IMR-90 (cell line): ENCODE measurements at places on chromosomes 2 and 18. TPM values are rescaled to one million over a fixed set of nuclear protein-coding genes. Genes with fewer than 3 reads are reported as not detected.

DNA sequence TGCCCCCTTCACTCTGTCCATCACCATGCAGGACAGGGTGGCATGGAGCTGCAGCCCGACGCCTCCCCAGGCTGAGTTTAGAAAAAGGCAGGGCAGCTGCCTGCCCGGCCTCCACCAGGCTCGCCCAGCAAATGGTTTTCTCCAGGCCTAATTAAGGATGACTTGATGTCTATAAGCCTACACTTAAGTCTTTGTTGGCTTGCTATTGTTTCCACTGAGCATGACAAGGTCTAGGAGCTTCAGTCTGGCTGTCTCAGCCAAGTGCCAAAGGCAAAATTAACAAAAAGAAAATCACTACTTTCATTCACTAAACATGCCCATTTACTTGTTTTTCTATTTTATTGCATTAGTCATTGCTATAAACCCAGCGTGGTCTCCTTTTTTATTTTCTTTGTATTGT is 372.2 kb downstream of the INSIG2 start:
- no peak for DNase-seq

- DNase-seq = no peak
Observed at GRCh38 chr2:98729652-98730051, 1.3 kb downstream of the MGAT4A start.

DNA sequence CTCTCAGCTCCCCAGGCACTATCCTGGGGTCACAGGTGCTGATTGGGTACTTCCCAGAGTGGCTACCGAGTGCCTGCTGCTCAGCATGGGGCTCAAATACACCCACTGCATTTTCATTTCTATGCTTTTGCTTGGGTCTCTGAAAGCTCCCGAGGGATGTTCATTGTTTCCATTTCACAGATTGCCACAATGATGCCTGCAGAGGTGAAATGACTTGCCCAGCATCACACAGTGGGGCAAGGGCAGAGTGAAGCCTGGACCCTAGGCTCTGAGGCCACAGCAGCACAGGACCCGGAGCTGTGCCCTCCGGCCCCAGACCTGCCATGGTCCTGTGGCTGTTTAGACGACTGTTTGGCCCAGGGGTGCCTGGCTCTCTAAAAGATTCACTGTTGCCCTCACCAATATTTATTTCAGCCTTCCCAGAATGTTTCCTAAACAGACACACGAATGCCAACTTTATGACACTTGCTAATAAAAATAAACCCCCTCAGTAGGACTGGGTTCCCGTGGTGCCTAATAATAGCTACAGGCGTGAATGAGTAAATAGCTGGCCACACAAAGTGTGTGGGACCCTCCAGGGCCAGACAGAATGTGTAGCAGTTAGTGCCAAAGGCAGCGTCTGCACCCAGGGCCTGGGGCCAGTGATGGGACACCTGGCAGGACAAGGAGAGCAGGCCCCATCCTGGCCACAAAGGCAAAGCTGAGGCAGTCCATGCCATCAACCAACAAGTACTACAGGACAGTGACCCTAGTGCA is 11.5 kb upstream of the ST8SIA5 start:
- no peak for DNase-seq

DNA sequence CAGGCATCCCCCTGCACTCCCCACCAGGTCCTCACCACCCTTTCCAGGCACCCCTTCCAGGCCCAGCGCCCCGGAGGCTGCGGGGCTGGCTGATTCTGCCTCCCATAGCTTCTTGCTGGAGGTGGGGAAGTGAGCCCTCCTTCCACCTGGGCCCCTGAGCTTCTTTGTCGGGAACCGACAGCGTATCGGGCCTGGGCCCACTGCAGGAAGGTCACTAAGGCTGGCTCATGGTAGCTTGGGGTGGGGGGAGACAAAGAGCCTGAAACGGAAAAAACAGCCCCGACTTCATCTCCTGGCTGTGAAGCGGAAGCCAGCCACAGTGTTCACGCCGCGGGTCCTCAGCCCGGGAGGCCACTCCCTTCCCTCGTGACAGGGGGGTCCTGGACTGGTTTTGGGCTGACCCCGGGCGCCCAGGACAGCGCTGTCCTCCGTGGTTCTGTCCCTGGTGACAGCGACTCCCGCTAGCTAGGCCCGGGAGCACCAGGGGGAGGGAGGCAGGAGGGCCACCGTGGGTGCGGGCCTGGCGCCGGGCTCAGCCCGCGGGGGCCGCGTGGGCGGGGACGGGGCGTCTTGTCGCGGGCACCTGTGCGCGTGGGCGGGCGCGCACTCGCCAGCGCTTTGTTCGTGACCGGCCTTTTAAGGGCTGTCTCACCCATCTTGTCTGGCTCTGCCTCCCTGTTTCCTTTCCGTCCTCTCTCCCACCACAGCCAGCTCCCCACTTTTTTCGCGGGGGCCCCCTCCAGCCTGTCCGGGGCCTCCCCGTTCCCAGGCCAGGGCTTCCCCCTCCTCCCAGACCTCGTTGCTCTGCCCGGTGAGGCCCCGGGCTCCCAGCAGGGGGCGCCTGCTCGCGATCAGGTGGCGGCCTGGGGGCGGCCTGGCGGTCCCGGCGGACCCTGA is 64.9 kb downstream of the DNMT3A start:
- DNase-seq = no peak

The SERPINB10 gene
- total RNA-seq = not detected in 2 replicates

The SLC9A4 gene
- total RNA-seq = not detected in 2 replicates
